NCI-H1436 (cell line): ENCODE measurements at places on chromosomes 1 and 21.

- no peak for DNase-seq
Measured at GRCh38 chr21:34003428-34003827, 70.0 kb upstream of the MRPS6 start.

GRCh38 chr1:19981507-19982312, 2.3 kb upstream of the PLA2G2A start:
- DNase-seq, result no peak

GRCh38 chr1:200288226-200288625, 121.6 kb downstream of the ZNF281 start:
- DNase-seq, result no peak

- no peak for DNase-seq
Measured at GRCh38 chr1:153770797-153771196, 4.4 kb upstream of the SLC27A3 start.

DNA sequence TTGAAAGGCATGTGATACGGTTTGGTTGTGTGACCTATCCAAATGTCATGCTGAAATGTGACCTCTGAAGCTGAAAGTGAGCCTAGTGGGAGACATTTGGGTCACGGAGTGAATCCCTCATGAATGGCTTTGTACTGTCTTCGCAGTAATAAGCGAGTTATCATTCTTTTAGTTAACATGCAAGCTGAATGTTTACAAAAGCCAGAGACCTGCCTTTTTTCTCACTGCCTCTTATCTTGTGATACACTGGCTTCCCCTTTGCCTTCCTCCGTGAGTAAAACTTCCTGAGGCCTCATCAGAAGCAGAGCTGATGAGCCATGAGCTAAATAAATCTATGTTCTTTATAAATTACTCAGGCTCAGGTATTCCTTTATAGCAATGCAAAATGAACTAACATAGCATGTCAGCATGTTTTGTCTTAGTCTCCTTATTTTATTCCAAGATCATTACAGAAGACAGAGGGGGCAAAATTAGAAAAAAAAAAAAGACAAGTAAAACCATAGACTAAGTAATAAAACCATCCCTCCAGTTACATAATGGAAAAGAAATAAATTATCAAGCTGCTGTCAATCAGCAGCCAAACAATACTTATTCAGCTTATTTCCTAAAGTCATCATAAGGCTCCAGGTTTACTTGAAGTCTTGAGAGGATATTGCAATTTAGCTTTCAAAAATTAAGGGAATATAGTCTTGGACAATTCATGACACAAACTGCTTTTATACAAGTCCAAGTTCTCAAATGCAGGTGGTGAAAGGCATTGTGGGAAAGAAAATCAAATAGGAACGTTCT, 12.1 kb downstream of the RGS18 start:
- DNase-seq, result no peak

DNA sequence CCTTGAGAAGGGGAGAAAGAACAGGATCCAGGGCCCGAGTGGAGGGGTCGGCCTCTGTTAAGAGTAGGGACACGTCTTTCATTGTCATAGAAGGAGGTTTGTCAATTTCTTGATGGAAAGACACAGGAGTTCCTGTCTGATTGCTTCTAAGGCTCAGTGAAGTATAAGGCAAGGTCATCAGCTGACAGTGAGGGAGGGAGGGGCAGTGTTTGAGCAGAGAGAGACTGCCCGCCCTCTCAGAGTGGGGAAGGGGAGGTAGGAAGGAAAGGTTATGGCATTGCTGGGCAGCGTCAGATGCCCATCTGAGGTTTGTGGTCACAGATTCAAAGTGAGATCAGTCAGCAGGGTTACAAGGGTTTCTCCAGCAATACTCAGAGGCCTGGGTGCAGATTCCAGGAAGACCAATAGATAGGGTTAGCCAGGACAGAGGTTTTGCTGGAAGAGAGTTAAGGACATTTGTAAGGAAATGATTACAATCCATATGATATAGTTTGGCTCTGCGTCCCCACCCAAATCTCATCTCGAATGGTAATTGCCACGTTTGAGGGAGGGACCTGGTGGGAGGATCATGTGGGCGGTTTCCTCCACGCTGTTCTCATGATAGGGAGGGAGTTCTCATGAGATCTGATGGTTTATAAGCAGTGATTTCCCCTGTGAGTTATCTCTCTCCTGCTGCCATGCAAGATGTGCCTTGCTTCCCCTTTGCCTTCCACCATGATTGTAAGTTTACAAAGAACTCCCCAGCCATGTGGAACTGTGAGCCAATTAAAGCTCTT, 127.2 kb upstream of the GJB5 start:
- no peak for DNase-seq

DNA sequence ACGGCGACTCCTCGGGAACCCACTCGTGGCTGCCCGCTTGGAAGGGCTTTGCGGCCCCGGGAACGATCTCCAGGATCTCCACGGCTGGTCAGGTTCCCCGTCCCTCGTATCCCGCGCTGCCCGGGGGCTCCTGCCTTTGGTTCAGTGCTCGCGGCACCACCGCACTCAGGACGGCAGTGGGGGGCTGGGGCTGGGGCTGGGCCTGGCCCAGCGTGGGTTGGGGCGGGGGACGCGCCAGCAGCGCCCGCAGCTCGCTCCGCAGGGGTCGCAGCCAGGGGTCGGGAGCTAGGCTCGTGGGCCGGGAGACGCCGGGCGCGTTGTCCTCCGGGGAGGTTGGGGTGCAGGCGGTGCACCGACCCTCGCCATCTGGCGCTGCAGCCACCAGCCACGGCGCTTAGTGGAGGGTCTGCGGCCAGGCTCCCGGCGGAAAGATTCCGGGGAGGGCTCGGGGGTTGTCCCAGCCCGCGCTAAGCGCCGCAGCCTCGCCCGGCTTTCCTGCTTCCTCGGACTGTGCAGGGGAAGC, 8.9 kb downstream of the SIM2 start:
- no peak for DNase-seq

DNA sequence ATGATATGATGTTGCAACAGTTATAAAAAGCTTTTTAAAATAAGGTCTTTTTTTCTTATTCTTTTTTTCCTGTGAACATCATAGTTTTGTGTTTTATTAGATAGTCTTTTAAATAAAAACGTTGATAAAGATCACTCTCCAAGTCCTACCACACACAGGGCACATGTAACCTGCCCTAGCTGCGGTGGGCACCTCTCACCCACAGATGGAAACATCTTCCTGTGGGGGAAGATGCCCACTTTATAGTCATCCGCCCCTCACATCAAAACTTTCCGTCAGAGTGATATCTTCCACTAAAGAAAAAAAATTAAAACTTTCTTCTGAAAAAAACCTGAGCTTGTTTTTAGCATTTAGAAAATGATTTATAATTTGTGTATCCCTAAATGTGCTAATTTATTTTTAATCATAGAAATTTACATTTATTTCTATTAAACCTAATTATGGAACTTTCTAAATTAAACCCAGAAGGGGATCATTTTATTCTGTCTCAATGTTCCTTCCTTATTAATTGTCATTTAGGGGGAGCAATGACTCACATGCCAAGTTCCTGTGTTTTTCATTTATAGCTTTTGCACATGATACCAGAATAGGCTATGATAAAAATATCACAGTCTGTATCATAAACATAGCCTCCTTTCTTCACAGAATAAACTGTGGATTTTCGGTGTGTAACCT, 24.7 kb downstream of the TNFRSF9 start:
- DNase-seq, result no peak

GRCh38 chr1:167219194-167219593, 1.5 kb upstream of the POU2F1 start:
- DNase-seq, result no peak

DNA sequence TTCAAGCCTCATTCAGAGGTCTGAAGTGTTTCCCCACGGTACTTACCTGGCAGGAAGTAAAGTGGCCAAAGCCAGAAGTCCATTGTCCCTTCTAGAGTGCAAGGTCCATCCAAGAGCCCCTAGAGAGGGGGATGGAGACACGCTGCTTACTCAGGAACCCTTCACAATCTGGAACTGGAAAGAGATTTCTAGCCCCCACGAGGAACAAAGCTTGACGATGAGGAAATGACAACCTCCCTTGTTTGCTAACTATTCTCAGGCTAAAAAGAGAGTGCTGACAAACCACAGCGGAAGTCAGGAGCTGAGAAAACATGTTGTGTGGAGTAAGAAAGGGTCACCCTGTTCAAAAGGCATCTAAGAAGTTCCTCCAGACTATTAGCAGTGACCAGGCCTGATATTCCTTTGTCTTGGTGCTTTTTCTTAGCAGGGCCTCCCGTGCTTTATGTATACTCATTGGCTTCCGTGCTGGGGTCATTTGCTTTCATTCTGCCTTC, at the start of gene FCMR:
TSS of gene FCMR (minus strand) at position 170 of the 494 bp plus-strand sequence. CDS start at position 83, 87 bp downstream.
- DNase-seq, result no peak
